ENCODE measurements at places on chromosomes 11 and 22. TPM values are rescaled to one million over a fixed set of nuclear protein-coding genes. Genes with fewer than 3 reads are reported as not detected.

SH3BP1 gene
- total RNA-seq = 3.5 TPM

SGSM1 gene
- total RNA-seq = 7.5 TPM

MMP1 gene
- total RNA-seq = not detected

PCF11 gene
- total RNA-seq = 35.1 TPM

MYO18B gene
- 284 TPM for total RNA-seq

TBX1 gene
- 0.68 TPM for total RNA-seq

TRPM5 gene
- total RNA-seq = not detected

RBMXL2 gene
- not detected for total RNA-seq

IL10RA gene
- total RNA-seq = 3.0 TPM

MORC2 gene
- total RNA-seq = 14.1 TPM

FDX1 gene
- total RNA-seq = 22.9 TPM

CTSF gene
- 29.1 TPM for total RNA-seq

C11orf16 gene
- total RNA-seq = not detected

SLC5A12 gene
- total RNA-seq = not detected

RIN1 gene
- 2.1 TPM for total RNA-seq

ZBED5 gene
- total RNA-seq = 46.3 TPM

SESN3 gene
- total RNA-seq = 10.1 TPM

FJX1 gene
- 4.7 TPM for total RNA-seq

KRTAP5-8 gene
- total RNA-seq = not detected

SCN2B gene
- total RNA-seq = 24.2 TPM

NKAPD1 gene
- 10.5 TPM for total RNA-seq
